ENCODE measurements at places on chromosomes 12 and 14. TPM values are rescaled to one million over a fixed set of nuclear protein-coding genes. Genes with fewer than 3 reads are reported as not detected.

C14orf39 gene
- not detected for total RNA-seq

DNA sequence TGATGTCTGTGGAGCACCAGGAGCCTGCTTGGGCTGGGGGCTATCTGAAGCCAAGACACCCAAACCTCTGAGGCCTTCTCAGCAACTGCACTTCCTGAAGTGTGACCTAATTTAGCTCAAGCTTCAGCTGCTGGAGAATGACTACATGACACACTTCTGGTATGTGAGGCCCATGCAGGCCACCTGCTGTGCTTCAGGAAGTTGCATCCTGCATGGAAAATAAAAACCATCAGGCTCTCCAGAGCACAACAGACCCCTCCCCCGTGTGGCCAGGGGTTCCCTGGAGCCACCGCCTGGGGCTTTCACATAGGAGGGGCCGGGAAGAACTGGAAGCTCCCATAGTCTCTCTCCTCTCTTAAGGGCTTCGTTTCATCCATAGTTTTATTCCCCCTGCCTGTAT, 217.7 kb downstream of the SLC15A4 start:
- DNase-seq: no peak

CGRRF1 gene
- 13.3 TPM for total RNA-seq

CMA1 gene
- total RNA-seq: not detected

PTPN21 gene
- total RNA-seq: 3.3 TPM

TAS2R8 gene
- 0.09 TPM for total RNA-seq

DNA sequence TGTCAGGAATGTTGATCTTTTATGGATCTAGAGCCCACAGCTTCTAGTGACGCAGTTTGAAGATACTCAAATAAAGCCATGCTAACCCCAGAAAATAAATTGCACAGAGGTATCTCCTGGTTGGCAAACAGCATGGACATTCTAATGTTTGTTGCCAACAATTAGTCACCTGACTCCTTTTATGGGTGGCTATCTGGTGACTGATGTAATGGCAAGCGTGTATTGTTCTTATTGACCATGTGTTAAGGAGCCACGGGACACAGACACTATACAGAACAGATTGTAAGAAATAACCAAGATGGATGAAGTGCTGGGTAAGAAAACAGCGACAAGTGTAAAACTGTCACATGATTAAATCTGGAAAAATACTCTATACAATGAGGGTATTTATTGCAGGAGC, 401.3 kb upstream of the PDE3A start:
- no peak for DNase-seq

GRCh38 chr12:84507956-84508850, 404.4 kb downstream of the SLC6A15 start:
- DNase-seq: peak; percentile 12

DNA sequence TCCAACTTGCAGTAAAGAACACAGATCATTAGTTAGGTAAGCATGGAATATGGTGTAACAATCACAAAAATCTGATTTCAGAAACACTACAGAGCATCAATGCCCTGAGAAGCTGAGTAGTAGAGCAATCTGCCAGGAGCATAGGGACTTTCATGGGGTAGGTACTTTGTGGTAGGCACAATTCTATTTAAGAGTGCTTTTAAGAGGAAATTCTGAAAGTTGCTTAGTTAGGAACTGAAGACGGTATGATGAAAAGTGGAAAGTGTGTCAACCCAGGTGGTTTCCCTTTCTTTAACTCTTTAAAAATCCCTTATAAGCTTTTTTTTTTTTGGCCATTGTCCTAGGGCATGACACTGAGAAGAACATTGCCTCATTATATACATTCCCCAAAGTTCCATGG, 535.7 kb upstream of the FBXO33 start:
- DNase-seq: no peak

KRT83 gene
- not detected for total RNA-seq

- DNase-seq: no peak
Observed at GRCh38 chr12:69666798-69667197, 32.3 kb downstream of the BEST3 start.

- DNase-seq: no peak
Observed at GRCh38 chr12:132327336-132328171, 1.8 kb downstream of the GALNT9 start.
